ENCODE measurements at places on chromosomes 2 and 18.
A peak's percentile ranks its signal among the peaks of the same experiment; 100 is the strongest.

GRCh38 chr2:239089884-239090283 lies 242.0 kb downstream of the TWIST2 start:
- no peak for DNase-seq

DNA sequence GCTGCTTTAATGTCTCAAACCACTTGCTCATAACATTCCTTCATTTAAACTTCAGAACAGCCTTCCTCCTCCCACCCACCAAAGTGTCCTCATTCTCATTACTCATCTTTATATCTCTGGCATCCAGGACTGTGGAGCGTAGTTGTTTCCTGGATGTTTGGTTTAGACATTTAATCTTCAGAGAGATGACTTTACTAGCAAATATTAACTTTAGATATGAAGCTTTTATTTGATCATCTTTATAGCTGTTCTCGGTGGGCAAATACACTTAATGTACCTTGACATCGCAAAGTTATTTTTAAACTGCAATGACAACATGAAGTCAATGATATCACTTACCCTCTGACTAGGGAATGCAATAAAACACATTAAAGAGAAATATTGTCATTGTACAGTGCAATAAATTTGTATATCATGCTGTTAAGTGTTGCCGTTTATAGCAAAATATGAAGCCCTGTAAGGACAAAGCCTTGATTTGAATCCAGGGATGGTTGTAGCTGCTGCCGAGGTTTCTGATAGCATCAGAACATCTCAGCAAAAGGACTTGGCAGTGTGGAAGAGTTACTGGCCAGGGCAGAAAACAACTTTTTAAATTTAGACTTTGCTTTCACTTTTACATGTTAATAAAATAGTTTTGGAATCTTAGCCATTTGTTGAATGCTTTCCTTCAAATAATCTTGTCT lies 4.6 kb upstream of the LAMA3 start:
- no peak for DNase-seq

DNA sequence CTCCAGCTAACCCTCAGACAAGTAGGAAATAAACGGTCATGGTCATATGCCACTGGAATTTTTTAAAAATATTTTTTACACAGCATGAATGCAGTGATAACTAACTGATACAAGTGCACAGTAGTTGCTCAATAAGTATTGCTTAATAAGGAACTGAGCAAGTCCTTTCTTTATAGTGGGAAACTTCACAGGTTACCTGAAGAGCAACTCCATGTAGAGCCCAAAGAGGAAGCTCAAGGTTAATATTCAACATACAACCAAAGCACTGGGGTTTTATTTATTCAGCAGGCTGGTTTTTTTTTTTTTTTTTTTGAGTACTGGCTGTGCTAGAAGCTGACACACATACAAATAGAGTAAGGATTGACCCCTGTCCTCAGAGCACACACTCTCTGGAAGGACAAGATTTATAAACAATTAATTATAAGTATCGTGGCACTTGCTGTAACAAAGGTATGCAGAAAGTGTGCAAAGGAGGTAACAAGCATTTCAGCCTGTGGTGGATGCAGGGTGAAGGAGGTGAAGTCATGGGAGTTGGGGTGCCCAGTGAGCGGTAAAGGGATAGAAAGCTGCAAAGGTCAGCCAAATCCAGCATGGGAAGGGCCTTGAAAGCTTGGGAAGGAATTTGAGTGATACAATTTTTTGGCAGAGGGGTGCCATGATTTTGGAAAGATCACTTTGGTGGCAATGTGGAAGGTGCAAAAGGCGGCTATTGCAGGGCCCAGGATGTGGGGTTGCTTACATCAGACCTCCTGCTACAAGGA lies 52.7 kb downstream of the ATOH8 start:
- no peak for DNase-seq

DNA sequence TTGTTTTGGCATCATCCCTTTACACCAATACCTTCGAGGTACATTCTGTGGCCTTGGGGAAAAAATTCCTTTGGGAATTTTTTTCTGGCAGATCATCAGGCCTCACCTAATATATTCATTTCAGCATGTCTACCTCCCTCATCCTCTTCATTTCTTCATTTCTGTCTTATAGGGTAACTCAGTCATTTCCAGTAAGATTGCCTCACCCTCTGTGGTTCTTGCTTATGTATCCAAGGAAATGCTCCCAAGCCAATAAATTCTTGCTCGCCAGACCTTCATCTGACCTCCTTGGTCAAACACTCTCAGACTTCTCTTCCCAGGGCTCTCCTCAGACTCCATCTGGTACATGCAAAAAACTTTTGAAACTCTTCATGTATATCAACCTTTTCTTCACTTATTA lies 265.6 kb downstream of the TMX3 start:
- no peak for DNase-seq

- DNase-seq, result no peak
Observed at GRCh38 chr2:70084973-70085710, 2.1 kb upstream of the PCBP1 start.

GRCh38 chr2:156437272-156437930 lies 1.2 kb downstream of the GPD2 start:
- no peak for DNase-seq

DNA sequence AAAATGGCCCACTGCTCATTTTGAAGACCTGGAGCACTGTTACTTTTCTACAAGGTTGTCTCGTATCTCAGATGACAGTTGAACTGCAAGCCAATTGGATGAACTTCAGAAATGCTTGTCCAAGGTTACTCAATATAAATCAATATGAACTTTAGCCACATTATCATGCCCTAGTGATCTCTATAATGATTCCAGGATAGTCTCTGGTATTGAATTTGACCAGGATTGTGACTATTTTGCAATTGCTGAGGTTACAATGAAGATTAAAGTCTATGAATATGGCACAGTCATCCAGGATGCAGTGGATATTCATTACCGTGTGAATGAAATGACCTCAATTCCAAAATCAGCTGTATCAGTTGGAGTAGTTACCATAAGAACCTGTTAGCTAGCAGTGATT lies 196.0 kb upstream of the RAB12 start:
- no peak for DNase-seq

GRCh38 chr18:6409933-6410332 lies 4.8 kb downstream of the L3MBTL4 start:
- DNase-seq, result no peak

GRCh38 chr2:138811431-138811830 lies 31.2 kb upstream of the NXPH2 start:
- no peak for DNase-seq

DNA sequence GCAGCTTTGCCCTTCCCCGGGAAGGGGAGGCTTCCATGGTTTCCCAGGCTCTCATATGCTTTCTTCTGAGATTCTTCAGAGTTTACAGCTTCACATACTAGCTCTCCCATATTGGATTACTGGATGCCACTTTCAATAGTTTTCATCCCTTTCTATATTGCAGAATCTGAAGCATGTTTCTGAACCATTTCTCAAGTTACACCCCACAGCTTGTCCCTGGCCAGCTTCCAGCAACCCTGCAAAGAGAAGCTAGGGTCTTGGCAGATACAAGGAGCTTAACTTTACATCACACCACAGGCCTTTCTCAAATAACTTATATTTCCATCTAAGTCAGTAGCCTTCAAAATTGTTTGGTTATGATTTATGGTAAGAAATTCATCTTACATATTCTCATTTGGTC lies 39.6 kb downstream of the LHCGR start:
- peak; percentile 45 for DNase-seq

DNA sequence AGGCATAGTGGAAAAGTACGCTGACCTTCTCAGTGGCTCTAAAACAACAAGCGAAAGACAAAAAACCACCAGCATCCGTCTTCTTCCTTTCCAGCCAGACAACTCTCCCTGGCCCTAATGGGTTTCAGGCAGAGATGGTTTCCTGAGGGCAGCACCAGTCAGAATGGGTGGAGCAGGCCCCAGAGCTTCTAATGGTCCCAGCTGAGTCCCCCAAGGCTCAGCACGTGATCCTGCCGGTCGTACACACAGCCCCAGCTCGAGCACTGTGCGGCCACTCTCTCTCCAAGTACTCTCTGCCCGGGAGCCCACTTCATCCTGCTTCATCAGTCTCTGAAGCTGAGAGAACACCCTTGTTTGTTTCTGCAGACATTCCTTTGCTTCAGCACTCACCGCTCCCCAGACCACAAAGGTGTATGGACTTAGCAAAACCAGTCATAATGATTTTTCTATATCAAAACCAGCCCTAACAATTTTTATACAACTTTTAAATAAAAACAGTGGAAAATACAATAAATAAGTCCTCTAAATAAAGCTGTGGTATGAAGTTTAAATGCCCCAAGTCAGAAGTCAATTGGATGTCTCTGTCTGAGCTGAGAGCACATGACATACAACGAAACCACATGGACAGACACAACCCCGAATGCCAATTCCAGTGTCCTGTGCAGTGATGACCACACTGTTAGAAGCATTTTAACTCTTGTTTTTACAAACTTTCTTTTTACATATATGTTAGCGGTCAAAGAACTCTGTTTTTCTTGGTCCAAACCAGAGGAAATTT lies 63.9 kb downstream of the PARD6G start:
- DNase-seq, result peak; percentile 44

GRCh38 chr18:79942211-79942610 lies 9.2 kb downstream of the SLC66A2 start:
- no peak for DNase-seq

DNA sequence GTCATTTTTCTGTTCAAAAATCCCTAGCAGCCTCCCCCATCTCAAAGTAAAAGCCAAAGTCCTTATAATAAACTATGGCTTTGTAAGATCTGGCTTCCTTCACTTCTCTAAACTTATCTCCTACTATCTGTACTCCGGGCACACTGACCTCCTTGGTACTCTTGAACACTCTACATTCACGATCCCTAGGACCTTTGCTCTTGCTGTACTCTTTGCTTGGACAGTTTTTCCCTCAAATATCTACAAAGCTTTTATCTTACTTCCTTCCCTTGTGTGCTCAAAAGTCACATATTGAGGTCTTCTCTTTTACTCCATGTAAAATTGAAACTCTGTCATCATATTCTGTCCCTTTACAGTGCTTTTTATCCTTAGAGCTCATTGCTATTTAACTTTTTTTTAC lies 616.6 kb downstream of the IRS1 start:
- no peak for DNase-seq

- no peak for DNase-seq
Observed at GRCh38 chr2:110747522-110748488, 15.4 kb downstream of the ACOXL start.

DNA sequence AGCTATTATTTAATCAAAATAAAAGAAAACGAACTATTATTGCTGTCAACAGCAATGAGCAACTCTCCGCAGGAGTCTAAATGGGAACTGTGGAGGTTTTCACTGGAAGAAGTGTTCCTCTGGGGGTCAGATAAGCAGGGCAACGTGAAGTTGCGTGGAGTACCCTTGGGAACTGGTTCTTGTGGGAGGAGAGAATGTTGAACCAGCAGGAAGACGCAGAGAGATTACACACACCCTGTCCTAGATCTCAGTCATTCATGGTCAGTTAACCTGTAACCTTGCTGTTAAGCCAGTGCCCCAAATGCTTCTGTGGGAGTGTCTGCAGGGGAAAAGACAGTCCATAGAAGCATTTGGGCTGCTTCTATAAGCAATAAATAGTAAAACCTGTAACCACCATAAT lies 20.4 kb upstream of the CABLES1 start:
- DNase-seq, result no peak

DNA sequence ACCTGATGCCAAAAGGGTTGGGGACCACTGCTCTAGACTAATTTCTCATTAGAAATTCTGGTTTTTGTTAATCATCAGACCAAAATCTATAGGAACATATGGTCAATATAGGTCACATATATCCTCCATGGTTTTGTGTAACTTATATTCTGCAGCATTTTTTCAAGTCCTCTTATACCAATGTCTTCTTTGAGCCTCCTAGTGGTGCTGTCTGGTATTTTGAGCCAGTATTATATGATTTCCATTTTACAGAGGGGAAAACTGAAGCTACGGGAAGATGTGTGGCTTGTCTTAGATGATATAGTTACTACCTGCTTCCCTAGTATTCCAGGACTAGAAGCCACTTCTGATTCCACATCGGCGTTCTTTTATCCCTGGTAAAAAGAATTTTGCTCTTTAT lies 13.8 kb downstream of the MAPK4 start:
- no peak for DNase-seq

DNA sequence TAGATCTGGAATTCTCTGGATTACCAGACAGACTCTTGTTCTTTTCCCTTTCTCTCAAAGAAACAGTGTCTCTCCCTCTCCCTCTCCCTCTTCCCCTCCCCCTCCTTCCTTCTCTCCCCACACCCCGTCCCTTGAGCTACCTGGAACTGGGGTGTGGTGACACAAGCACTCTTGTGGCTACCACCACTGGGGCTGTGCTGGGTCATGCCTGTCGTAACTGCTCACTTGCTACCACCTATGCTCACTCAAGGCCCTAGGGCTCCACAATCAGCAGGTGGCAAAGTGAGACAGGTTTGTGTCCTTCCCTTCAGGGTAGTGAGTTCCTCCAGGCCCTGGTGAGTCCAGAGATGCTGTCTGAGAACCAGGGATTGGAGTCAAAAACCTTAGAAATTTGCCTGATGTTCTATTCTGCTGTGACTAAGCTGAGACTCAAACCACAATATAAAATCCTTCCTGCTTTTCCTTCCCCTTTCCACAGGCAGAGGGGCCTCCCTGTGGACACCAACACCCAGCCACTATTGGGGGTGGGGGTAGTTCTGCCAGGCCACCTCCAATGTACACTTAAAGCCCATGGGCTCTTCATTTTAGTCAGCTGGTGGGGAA lies 70.8 kb downstream of the OXER1 start:
- DNase-seq, result no peak
